ENCODE measurements at places on chromosomes 5 and 9. TPM values are rescaled to one million over a fixed set of nuclear protein-coding genes. Genes with fewer than 3 reads are reported as not detected.

- no peak for DNase-seq
- H3K4me3 ChIP-seq, result no peak overlapping the region
- H3K36me3 ChIP-seq, result no peaks in the 10 kb centered on the region
- no peaks in the 10 kb centered on the region for H3K27me3 ChIP-seq
Measured at GRCh38 chr5:30994176-30994575, 199.3 kb upstream of the CDH6 start.

GRCh38 chr5:176188085-176188484 lies 50.1 kb upstream of the SIMC1 start:
- DNase-seq, result no peak
- no peaks in the 10 kb centered on the region for H3K4me1 ChIP-seq
- H3K36me3 ChIP-seq, result no peaks in the 10 kb centered on the region

DNA sequence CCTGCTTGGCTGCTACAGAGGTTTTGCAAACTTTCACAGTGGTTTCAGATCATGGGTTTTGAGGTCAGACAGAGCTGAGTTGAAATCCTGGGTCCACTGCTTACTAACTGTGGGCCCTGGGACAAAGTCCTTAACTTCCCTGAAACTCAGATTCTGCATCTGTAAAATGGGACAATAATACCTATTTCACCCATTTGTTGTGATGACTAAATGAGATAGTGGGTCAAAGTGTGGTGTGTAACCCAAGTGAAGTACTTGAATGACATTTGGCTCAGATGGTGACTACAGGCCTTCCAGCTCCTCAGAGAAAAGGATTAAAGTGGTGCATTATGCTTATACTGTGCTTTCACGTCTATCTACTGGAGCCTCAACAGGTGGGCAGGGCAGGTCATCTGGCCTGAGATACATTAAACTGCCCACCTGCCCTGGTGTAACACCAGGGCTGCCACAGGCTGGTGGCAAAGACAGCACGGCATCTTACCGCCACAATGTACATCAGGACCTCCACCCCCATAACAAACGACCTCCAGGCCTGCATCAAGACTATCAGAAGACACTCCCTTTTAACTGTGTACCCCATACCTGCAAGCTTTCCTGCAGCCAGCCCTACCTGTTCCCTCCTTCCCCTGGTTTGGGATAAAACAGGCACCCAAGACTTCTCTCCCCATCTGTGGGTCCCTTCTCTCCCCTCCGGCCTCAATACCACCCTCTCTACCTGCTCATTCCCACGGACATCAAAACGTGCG lies 846 bp upstream of the TRAF1 start:
- H3K27me3 ChIP-seq, result no peaks in the 10 kb centered on the region
- no peak for DNase-seq
- no peaks in the 10 kb centered on the region for H3K36me3 ChIP-seq

GRCh38 chr9:93127395-93127911 lies 6.6 kb downstream of the NINJ1 start:
- peak overlapping the region; percentile 100 for H3K27ac ChIP-seq
- no peaks in the 10 kb centered on the region for H3K36me3 ChIP-seq
- peak; percentile 12 for DNase-seq
- no peaks in the 10 kb centered on the region for H3K27me3 ChIP-seq
- H3K4me1 ChIP-seq, result peaks cover 65% of the 10 kb centered on the region

DNA sequence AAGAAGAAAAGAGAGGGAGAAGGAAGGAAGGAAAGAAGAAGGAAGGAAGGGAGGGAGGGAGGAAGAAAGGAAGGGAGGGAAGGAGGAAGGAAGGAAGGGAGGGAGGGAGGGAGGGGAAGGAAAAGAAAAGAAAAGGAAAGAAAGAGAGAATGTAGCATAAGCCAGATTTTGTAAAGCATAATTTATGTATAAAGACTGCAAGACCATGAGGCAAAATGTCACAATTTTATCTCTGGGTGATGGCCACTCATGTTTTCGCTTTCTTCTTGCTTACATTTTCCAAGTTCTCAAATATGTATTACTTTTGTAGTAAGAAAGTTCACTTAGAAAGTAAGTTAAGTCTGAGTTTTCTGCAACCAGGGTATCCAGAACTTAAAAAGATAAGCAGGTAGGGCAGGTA lies 3.4 kb upstream of the RNF183 start:
- no peak for DNase-seq
- no peaks in the 10 kb centered on the region for H3K4me1 ChIP-seq
- no peaks in the 10 kb centered on the region for H3K27me3 ChIP-seq
- H3K27ac ChIP-seq, result no peak overlapping the region
- no peak overlapping the region for H3K4me3 ChIP-seq

GRCh38 chr5:77430726-77431125 lies 61.4 kb downstream of the WDR41 start:
- H3K27me3 ChIP-seq, result no peaks in the 10 kb centered on the region
- no peak overlapping the region for H3K4me3 ChIP-seq
- no peaks in the 10 kb centered on the region for H3K4me1 ChIP-seq
- no peak for DNase-seq
- no peaks in the 10 kb centered on the region for H3K36me3 ChIP-seq
- H3K27ac ChIP-seq, result no peak overlapping the region

- H3K27me3 ChIP-seq, result no peaks in the 10 kb centered on the region
- H3K4me1 ChIP-seq, result peaks cover 29% of the 10 kb centered on the region
- peak overlapping the region; percentile 72 for H3K27ac ChIP-seq
- DNase-seq, result no peak
- H3K4me3 ChIP-seq, result no peak overlapping the region
Measured at GRCh38 chr9:27125936-27126335, 16.9 kb downstream of the TEK start.

GRCh38 chr5:443239-444151 lies 519 bp downstream of the EXOC3 start:
- peak overlapping the region; percentile 94 for H3K27ac ChIP-seq
- H3K4me3 ChIP-seq, result peak overlapping the region; percentile 61
- H3K27me3 ChIP-seq, result no peaks in the 10 kb centered on the region
- peak; percentile 25 for DNase-seq
- peaks cover 13% of the 10 kb centered on the region for H3K36me3 ChIP-seq

DNA sequence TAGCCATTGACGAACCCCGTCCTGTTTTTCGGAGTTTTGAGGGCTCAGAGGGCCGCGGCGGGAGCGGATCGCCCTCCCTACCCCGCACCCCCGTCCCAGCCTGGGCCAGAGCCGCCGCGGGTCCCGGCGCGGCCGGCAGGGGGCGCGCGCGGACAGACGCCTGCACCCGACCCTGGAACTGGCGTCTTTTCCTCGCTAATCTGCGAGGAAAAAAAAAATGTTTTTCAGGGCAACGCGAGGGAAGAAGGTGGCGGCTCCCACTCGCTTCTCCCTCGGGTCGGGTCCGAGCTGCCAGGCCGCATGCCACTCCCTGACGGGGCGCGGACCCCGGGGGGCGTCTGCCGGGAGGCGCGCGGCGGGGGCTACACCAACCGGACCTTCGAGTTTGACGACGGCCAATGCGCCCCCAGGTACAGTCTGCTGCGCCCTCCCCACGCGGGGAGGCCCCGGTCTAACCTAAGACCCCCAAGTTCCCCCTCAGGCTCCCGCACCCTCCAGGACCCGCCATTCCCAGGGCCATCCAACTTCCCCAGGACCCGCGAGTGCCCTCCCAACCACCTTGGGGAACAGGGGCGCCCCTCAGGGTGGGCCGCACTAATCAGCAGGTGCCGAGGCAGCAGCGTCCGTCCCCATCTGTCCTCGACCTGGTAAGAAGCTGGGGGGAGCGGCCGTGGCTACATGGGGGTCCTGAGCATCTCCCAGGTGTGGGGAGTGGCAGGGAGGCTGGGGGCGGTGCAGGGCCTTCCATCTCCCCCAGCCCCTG lies at the start of gene KCNT1:
Gene KCNT1, plus strand, starts transcription at position 227 of the 763 bp plus-strand sequence. Its CDS starts 74 bp downstream, at position 301.
- no peak within 1 kb of the TSS for H3K4me3 ChIP-seq
- H3K27me3 ChIP-seq, result peaks cover 60% of the 10 kb centered on the region
- H3K27ac ChIP-seq, result no peak within 1 kb of the TSS
- no peaks in the 10 kb centered on the region for H3K36me3 ChIP-seq

GRCh38 chr5:52799358-52799982 lies 11.8 kb downstream of the ITGA1 start:
- no peaks in the 10 kb centered on the region for H3K27me3 ChIP-seq
- H3K27ac ChIP-seq, result peak overlapping the region; percentile 91
- H3K4me3 ChIP-seq, result peak overlapping the region; percentile 44
- H3K4me1 ChIP-seq, result peaks cover 65% of the 10 kb centered on the region
- H3K36me3 ChIP-seq, result no peaks in the 10 kb centered on the region
- peak; percentile 42 for DNase-seq

DNA sequence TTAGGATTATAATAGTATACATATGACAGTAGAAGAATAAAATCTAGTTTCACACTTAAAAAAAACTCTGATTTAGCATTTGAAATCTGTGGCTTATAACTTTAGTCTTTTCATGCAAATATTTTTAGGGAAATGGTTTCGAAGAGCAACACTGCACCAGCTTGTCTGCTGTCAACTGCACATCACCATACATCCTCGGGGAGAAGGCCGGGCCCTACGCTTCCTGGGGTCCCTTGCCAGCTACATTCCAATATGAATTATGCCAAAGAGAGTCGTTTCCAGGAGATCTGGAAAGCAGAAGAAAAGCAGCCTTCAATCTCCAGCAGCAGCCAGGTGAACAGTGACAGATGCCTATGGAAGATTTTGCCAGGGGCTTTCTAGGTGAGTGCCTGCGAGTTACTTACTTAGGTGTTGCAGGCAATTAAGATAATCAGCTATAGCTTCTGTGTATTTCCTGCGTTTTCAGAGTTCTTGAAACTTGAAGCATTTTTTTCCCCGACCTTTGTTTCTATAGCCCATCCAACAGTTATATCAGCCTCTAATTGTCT lies 166.8 kb downstream of the TRPM3 start:
- no peak overlapping the region for H3K27ac ChIP-seq
- no peaks in the 10 kb centered on the region for H3K27me3 ChIP-seq
- no peaks in the 10 kb centered on the region for H3K4me1 ChIP-seq

- DNase-seq, result no peak
- no peak overlapping the region for H3K27ac ChIP-seq
- no peaks in the 10 kb centered on the region for H3K27me3 ChIP-seq
- no peaks in the 10 kb centered on the region for H3K36me3 ChIP-seq
Measured at GRCh38 chr9:20545023-20545622, 77.2 kb downstream of the MLLT3 start.

DNA sequence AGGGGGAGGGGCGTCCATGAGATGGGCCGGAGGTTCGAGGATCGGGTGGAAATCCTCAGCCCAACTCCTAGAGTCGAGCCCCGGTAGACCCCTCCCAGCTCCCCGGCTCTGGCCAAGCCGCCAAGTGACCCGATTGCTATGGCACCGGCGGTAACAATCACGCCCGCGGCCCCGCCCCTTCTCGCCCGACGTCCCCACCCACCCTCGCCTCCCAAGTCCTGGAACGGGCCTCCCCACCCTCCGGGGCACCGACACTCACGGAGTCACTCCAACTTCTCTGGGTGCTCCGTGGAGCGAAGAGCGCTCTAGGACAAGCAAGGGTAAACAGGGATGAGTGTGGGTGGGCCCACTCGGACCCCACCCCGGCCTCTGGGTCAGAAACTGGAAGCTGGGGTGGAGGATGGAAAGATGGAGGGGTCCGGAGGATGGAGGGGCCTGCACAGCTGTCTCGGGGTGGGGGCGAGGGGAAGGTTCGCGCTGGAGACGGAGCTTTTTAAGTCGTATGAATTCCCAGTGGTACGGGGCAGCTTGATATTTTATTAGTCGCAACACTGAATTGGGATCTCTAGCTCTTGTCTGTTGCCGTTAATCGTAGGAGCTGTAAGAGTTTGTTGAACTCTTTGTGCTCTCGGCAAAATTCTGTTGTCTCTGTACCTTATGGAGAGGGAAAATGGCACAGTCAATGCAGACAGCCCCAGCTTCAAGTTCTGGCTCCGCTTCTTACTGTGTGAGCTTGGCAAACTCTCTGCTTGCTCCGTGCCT lies at the start of gene SPACA9:
Gene SPACA9, plus strand, starts transcription at position 204 of the 762 bp plus-strand sequence. CDS start 5,050 bp downstream, outside the sequence.
- H3K36me3 ChIP-seq, result no peaks in the 10 kb centered on the region
- peaks cover 12% of the 10 kb centered on the region for H3K4me1 ChIP-seq
- peak within 1 kb of the TSS; percentile 83 for H3K27ac ChIP-seq

DNA sequence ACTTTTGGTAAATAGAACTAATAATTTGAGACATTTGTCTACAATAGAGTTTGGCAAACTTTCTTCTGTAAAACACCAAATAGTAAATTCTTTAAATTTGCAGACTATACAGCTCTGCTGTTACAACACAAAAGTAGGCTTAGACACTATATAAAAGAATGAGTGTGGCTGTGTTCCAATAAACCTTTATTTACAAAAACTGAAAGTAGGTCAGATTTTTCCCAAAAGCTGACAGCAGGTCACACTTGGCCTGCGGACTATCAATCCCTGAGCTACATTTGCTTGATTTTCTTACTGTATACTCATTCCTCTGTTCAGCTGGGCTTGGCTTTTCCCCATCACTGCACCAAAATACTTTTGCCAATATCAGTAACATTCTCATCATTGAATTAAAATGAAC lies 189.4 kb downstream of the COMMD10 start:
- H3K4me3 ChIP-seq, result no peak overlapping the region
- peaks cover 7% of the 10 kb centered on the region for H3K36me3 ChIP-seq
- H3K4me1 ChIP-seq, result no peaks in the 10 kb centered on the region
- no peak overlapping the region for H3K27ac ChIP-seq
- no peak for DNase-seq
- no peaks in the 10 kb centered on the region for H3K27me3 ChIP-seq

- H3K27ac ChIP-seq, result no peak overlapping the region
- H3K27me3 ChIP-seq, result no peaks in the 10 kb centered on the region
- H3K4me1 ChIP-seq, result no peaks in the 10 kb centered on the region
- no peaks in the 10 kb centered on the region for H3K36me3 ChIP-seq
- no peak for DNase-seq
- H3K4me3 ChIP-seq, result no peak overlapping the region
Measured at GRCh38 chr5:19975795-19976194, 12.2 kb downstream of the CDH18 start.

DNA sequence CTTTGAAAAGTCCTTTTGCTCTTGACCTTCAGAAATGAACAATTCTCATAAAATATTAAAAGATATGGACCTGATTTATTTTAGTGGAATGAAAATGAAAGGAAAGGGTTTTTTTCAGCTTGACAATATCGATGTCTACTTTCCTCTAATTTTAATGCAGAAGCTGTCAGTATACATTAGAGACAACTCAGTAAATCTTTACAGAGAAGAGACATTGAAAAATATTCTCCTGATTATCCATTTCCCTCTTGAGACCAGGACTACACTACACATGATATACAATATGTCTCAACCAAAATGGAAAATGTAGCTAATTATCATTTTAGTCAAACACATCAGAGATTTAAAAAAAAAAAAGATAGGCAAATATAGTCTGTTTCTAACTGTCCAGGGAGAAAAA lies 288.5 kb upstream of the NUDT12 start:
- no peak for DNase-seq
- H3K27me3 ChIP-seq, result no peaks in the 10 kb centered on the region
- no peak overlapping the region for H3K27ac ChIP-seq
- no peak overlapping the region for H3K4me3 ChIP-seq
- no peaks in the 10 kb centered on the region for H3K4me1 ChIP-seq
- H3K36me3 ChIP-seq, result no peaks in the 10 kb centered on the region

- H3K27ac ChIP-seq, result no peak overlapping the region
- DNase-seq, result no peak
- no peaks in the 10 kb centered on the region for H3K36me3 ChIP-seq
- H3K4me1 ChIP-seq, result no peaks in the 10 kb centered on the region
- H3K4me3 ChIP-seq, result no peak overlapping the region
- H3K27me3 ChIP-seq, result no peaks in the 10 kb centered on the region
Measured at GRCh38 chr5:5155617-5156016, 15.5 kb downstream of the ADAMTS16 start.

- DNase-seq, result no peak
- H3K27me3 ChIP-seq, result no peaks in the 10 kb centered on the region
- no peak overlapping the region for H3K4me3 ChIP-seq
- H3K4me1 ChIP-seq, result no peaks in the 10 kb centered on the region
- H3K27ac ChIP-seq, result no peak overlapping the region
- no peaks in the 10 kb centered on the region for H3K36me3 ChIP-seq
Measured at GRCh38 chr9:124820698-124821623, 32.3 kb upstream of the WDR38 start.

PRR16 gene
- total RNA-seq, result 3.8 TPM

MYO10 gene
- 53.7 TPM for total RNA-seq

EPB41L4B gene
- total RNA-seq, result 76.8 TPM

TRPM6 gene
- total RNA-seq, result 51.8 TPM

EDIL3 gene
- total RNA-seq, result 17.1 TPM

Measured in transverse colon (tissue), 4 donors.